ENCODE measurements at places on chromosomes 7 and 10.
A peak's percentile ranks its signal among the peaks of the same experiment; 100 is the strongest.

DNA sequence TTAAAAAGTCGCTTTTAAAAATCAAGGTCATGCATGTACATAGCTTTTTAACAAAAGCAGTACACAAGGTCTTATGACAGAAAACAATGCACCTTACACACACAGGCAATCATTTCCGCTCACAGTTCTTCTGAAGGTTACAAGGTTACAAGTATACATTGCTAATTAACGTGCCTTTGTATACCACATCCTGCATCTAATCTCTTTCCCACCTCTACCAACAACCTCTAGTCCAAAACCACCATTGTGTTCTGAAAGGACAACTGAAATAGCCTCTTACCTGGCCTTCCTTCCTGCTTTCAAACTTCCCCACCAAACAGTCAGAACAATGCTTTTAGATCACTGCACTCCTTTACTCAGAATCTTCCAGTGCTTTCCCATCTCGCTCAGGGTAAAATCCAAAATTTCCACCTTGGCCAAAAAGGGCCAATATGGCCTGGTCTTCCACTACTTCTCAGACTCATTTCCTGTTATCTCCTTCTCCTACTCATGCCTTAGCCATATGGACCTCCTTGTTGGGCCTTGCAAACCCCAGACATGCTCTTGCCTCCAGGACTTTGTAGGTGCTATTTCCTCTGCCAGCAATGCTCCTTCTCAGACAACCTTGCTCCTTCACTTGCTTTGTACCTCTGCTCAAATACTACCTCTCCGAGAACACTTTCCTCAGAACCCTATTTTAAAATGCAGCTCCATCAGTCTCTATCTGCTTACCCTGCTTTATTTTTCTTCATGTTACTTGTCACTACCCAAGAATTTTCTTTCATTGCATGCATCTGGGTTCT is 205.4 kb downstream of the DNAJC1 start:
- DNase-seq = no peak

DNA sequence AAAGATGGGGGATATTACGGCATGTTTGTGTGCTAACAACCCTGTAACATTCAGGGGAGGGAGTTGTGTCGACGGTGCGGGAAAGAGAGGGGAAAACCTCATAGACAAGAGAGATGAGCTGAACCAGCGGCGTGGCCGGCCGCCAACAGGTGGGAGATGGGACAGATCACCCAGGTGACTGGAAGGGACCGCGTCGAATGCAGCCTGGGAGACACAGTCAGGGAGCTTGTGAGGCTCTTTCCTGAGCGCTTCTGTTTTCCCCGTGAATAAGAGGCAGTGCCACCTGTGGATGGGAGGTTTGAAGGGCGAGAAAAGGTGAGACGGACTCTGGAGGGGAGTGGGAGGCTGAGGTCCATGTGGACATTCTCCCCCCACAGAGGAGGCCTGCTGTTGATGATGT is 9.9 kb upstream of the PRKAG2 start:
- DNase-seq = no peak

- DNase-seq = peak; percentile 24
These were observed 355.9 kb downstream of the SFMBT2 start for GRCh38 chr10:7054915-7055314.

DNA sequence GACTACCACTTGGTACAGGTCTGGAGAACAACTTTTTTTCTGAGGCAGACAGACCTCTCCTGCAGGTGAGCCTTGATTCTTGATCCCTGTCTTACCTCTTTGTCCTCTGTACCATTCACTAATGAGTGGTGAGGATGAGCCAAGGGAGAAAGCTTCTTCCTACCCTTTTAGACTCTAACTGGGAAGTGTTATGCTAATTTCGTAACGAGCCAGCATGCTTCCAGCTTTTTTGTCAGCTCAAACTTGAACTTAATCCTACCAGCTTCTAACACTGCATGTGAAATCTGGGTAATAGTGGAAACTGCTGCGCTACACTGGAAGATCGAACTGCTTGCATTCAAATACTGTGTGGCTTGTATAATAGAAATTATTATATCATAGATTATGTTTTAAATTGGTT is 87.0 kb downstream of the NEUROD6 start:
- no peak for DNase-seq

DNA sequence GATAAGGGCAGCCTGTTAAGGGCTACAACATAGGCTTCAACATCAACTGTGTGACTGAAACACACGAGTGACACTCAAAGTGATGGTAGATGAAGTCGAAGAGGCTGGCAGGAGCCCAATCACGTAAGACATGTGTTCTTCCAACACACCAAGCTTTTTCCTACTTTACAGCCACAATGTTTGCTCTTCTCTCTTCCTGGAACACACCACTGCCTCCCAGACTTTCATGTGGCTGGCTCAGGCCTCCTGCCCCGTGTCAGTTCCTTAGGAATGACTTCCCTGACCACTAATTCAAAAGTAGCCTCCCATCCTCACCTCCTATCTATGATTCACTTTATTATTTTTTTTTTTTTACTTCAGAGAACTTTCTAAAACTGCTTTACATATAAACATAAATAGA is 209.2 kb downstream of the GPAM start:
- no peak for DNase-seq

- DNase-seq = no peak
These were observed 69.3 kb downstream of the SGMS1 start for GRCh38 chr10:50554376-50554994.

DNA sequence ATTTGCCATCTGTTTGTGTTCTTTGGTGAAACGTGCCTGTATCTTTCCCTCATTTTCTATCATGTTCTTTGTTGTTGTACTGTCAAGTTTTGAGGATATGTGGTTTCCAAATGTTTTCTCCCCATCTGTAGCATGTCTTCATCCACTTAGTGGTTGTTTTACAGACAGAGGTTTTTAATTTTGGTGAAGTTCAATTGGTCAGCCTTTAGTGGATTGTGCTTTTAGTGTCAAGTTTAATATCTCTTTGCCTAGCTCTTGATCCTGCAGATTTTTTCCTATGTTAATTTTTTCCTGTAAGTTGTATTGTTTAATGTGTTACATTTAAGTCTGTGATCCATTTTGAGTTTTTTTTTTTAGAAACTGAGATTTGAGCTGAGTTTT is 95.9 kb downstream of the ANKRD61 start:
- no peak for DNase-seq

GRCh38 chr10:33145451-33146188 is 187.6 kb upstream of the ITGB1 start:
- no peak for DNase-seq

- DNase-seq = no peak
These were observed 52.0 kb upstream of the NKX6-2 start for GRCh38 chr10:132837905-132838304.

- no peak for DNase-seq
These were observed 13.1 kb downstream of the PLEKHS1 start for GRCh38 chr10:113764582-113764981.

DNA sequence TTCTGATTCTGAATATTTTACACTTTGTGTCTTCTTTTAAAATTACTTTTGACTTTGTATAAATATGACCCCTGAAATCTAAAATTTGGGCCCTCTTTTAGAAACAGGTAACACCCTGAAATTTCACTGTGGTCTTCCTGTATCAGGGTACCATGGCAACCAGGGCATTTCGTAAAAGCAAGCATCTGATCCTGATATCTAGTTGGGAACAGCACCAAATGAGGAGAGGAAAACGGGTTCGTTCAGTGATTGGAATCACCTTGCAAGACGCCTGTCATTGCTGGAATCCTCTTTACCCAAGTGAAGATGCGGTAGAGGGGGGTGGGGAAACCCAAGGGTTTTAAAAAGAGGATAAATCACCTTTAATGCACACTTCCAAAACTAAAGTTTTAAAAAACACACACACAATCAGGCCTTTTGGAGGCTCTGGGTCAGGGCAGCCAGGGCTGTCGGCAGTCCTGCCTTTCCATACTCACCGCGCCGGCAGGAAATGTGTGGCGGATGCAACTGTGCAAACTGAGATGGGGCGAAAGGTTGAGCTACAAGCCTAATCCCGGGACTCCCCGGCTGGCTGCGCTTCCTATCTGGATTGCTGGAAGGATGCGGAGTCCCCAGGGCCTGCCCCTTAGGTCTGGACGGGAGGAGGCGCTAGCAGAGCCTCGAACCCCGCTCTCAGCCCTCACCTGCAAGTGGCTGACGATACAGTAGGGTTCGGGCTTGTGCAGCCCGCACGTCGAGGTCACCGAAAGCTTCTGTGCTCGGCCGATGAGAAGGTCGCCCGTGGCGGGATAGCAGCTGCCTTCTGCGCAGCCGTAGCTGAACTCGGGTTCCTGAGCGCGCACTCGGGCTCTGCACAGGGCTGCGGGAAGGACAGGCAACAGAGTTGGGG is 1.8 kb downstream of the LAMB1 start:
- peak; percentile 78 for DNase-seq

GRCh38 chr7:85224171-85224570 is 37.3 kb upstream of the SEMA3D start:
- no peak for DNase-seq

- DNase-seq = no peak
These were observed 155.6 kb downstream of the SH3PXD2A start for GRCh38 chr10:103699611-103700435.

- no peak for DNase-seq
These were observed 13.5 kb downstream of the GUSB start for GRCh38 chr7:65968256-65969185.

DNA sequence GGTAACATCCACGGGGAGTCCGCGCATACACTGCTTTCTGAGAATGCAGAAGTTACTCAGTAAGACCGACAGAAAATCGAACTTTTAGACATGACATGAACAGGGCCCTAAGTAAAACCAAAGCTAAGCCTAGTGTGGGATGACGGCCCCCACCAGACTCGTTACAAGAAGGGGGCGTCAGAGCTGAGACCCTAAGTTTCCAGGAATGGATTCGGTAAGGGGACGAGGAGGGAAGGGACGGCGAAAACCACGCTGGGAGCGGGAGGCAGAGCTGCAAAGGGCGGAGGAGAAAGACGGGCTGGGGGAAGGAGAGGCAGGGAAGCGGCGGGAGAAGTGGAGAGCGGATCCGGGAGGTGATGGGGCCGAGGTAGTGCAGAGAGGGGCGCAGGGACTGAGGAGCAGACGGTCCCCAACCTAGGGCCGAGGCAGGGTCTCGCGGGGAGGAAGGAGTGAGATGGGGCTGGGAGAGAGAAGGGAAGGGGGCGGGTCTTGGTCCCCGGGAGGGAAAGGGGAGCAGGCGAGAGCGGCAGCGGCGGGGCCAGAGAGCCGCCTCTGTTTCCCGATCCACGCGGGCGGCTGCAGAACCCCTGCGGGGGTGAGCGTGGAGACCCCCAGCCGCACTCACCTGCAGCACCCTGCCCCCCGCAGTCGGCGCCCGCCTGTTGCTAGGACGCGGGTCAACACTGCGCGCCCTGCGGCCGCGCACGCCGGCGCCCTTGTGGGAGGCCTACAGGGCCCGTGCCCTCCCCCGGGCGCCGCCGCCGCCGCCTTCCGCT is 513 bp downstream of the ODAD2 start:
- no peak for DNase-seq

DNA sequence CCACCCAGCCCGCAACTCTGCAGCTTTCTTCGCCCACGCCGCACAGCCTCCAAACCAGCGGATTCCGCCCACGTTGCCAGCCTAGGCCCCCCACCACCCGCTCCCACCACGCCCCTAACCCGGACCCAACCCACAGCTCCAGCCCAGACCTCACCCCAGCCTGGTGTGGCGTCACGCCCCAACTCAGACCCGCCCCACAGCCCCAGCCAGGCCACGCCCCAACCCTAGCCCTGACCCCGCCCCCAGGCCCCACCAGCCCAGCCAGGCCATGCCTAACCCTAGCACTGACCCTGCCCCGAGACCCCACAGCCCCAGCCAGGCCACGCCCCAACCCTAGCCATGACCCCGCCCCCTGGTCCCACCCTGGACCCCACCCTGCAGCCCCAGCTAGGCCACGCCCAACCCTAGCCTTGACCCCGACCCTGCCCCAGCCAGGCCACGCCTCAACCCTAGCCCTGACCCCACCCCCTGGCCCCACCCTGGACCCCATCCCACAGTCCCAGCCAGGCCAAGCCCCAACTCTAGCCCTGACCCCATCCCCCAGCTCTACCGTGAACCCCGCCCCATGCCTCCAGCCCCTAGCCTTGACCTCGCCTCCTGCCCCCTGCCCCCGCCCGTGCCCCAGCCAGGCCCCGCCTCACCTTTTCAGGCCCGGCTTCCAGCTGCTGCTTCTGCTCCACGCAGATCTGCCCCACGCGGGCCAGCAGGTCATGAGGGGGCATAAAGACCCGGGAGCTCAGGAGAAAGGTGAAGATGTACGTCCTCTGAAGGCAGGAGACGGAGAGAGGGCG is 64.0 kb downstream of the RASGEF1A start:
- no peak for DNase-seq

- no peak for DNase-seq
These were observed 79.2 kb downstream of the ADCY1 start for GRCh38 chr7:45653209-45653907.

DNA sequence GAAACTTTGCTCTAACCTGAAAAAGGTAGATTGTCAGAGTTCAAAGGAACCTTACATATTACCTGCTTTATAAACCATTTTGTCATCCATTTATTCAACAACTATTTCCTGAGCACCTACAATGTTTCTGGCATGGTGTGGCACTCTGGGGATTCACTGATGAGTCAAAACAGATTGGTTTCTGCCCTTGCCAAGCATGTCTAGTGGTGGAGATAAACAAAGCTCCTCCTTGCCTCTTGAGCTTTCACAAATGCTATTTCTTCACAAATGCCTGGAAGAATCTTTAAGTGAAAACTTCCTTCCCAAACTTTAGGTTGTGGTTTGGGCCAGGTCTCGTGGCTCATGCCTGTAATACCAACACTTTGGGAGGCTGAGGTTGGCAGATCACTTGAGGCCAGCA is 85.1 kb upstream of the RELN start:
- DNase-seq = no peak

- no peak for DNase-seq
These were observed 6.9 kb downstream of the PDGFA start for GRCh38 chr7:512541-513311.

DNA sequence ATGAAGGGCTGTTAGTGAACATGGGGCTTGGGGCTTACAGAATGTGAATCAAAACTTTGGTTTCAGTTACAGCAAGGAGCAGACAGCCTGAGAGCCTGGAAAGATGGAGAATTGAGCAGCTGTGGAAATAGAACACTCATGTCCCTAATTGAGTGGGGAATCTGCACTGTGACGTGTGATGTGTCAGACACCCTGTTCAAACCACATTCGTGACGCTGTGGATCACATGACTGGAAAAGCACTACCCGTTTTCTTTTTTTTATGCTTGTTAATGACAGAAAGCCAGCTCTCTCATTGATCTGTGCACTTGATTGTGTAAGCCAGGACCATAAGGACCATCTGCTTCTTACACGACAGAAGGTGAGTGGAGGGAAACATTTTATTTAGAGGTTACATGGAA is 15.1 kb upstream of the TBX20 start:
- DNase-seq = no peak

GRCh38 chr7:121313793-121314676 is 14.8 kb upstream of the WNT16 start:
- DNase-seq = no peak

DNA sequence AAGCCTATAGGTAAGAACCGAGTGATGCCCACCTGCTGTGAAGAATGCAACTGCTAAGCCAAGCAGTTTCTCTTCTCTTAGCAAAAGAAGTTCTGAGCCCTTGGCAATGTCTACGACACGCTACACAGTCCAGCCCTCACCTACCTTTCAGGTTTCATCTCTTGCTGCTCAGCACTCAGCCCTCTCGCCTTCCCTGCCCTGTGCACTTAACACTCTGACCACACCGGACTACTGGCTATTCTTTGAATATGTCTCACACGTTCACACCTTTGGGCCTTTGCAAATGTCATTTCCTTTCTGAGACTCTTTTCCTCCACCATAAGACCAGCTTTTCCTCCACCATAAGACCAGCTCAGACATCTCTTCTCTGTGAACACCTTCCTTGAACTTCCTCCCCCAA is 67.0 kb upstream of the ITGB1 start:
- DNase-seq = no peak
